Right ventricle myocardium inferior (tissue), 1 donor: ENCODE measurements at places on chromosomes 2 and 18.

DNA sequence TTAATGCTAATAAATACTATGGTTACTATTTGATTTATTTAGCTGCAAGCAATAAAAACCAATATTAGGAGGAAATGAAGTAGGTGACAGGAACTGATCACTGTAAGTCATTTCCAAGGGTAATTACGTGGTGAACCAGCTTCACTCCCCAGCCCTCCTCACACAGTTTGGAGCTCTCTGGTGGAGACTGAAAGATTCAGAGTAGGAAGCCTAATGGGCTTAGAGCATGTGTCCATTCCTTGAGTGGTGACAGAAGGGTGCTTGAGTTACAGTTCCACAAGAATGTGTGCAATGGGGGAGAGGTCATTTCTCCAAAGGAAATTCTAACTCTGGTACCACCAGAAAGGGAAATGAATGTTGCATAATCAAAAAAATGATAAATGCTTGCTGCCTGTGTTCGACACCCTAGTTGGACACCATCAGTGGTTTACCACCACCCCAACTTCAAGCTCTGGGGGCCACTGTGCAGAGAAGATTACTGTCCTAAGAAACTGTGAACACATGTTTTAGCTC is 285.1 kb upstream of the MMADHC start:
- no peak for DNase-seq

- no peak for DNase-seq
Observed at GRCh38 chr18:23967321-23968089, 47.0 kb upstream of the TTC39C start.

GRCh38 chr2:101329026-101329425 is 20.5 kb upstream of the RNF149 start:
- DNase-seq = no peak

DNA sequence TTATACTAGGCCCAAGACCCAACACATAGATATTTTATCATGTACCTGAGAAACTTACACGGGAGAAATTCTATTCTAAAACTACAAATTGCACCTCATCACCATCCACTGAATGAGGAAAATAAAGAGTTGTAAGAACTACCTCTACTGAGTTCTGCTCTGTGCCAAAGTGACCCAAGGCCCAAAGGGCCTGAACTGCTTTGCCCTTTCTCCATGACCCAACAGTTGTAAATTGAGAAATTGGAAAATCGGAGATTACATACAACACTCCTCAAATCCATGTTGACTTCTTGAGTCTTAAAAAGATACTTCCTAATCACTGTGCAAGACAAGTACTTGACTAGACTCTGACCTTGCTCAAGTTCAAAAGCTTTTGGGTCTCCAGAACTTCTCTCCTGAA is 8.8 kb downstream of the NR4A2 start:
- DNase-seq = no peak

- DNase-seq = no peak
Observed at GRCh38 chr2:1839066-1839756, 94.9 kb upstream of the PXDN start.

GRCh38 chr2:84741182-84741822 is 139.6 kb downstream of the TRABD2A start:
- no peak for DNase-seq

- DNase-seq = peak; percentile 81
Observed at GRCh38 chr2:1572638-1573037, 159.4 kb downstream of the TPO start.

DNA sequence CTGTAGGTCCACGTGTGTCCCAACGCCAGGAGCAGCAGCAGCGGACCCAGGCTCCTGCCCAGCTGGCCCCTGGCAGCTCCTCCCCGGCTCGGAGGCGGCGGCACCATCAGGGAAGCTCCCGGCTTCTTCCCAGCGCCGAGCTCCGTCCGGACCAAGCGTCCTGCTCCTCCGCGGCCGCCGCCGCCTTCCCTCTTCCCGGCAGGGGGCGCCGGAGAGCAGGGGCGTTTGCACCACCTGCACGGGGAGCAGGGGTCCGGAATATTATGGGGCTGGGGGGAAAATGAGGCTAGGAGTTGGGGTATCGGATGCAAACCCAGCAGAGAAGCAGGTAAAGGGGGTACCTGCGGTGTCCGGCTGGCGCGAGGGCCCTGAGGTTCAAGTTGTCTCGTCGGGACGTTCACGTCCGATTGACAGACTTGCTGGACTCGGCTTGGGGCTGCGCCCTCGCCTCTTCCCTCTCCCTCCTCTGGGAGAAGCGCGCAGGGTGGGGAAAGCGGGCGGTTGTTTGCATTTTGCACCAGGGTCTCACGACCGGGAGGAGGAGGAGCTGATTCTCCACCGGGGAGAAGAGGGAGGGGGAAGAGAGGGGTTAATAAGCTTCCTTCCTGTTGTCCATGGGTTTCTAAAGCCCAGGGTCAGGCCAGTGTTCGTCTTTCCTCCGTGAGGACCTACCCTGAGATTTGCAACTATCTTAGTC is at the start of gene CCBE1:
TSS of gene CCBE1 (minus strand) at position 188 of the 697 bp plus-strand sequence.
- peak; percentile 77 for DNase-seq

DNA sequence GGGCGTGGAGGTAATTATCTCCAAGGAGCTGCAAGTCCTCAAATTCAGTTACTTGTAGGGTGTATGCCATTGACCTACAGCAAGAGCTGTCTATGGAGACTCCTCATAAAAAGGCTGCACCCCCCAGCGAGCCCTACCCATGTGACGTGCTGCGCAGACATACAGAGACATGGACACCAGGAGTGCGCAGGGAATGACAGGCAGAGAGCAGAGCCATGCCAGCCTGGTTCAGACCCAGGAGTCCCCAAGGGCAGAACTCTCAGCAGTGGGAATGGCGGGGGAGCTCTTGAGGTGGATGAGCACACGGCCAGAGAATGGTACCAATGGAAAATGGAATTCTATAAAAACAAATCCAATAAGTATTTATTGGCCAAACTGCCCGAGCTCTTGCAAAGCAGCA is 310.1 kb downstream of the MYCN start:
- DNase-seq = no peak

- no peak for DNase-seq
Observed at GRCh38 chr2:133437492-133437891, 130.8 kb downstream of the NCKAP5 start.

- DNase-seq = no peak
Observed at GRCh38 chr2:181528441-181528840, 71.3 kb downstream of the ITGA4 start.

DNA sequence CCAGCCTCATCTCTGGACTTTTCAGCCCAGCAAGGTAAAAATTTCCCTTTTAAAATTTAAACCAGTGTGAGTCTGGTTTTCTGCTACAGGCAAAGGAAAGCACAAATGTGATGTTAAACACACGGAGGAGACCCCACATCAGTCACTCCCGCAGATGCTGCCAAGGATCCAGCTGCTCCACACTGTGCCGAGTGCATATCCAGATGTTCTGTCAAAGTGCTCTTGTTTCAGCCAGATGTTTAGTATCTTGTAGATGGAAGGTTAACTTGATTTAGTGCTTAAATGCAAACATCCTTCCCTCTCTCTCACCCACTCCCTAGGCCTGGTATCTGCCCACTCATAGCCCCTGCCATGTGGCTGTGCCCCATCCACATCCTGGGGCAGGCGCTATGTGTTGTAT is 15.8 kb upstream of the ATOH8 start:
- DNase-seq = no peak

GRCh38 chr18:57728941-57729511 is 74.1 kb downstream of the ATP8B1 start:
- no peak for DNase-seq

GRCh38 chr2:6647046-6647445 is 218.7 kb downstream of the CMPK2 start:
- no peak for DNase-seq

- no peak for DNase-seq
Observed at GRCh38 chr2:113160962-113161361, 12.8 kb upstream of the PSD4 start.

GRCh38 chr2:168231609-168232241 is 15.7 kb downstream of the STK39 start:
- DNase-seq = no peak

- no peak for DNase-seq
Observed at GRCh38 chr2:239460780-239461179, 60.0 kb upstream of the HDAC4 start.

- DNase-seq = no peak
Observed at GRCh38 chr18:3852321-3852720, 402.3 kb downstream of the TGIF1 start.

DNA sequence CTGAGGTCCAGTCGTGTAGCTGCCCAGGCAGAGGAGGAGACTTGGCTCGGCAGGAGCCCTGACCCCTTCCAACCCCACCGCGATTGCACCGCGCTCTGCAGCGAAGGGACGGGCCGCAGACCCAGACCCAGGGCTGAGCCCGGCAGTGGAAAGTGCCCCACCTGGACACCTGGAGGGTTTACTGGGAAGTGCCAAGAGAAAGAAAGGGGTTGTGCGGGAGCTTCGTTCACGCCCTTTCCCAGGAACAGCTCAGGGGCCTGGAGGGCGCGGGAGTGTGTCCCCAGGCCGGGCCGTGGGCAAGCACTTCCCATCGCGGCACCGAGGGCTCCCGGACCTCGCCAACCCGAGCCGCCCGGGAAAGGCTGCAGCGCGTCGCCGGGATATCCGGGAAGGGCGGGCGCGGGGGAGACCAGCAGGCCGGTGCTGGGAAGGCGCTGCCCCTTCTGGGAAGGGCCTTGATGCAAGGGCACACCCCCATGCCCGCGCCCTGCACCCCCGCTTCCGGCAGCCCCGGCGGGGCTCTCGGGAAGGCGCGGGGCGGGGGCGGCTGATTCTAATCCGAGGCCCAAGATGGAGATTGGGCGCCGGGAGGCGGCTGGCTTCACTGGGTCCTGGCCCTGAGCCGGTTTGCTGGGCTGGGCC is 36.1 kb upstream of the MRPL33 start:
- DNase-seq = peak; percentile 92

DNA sequence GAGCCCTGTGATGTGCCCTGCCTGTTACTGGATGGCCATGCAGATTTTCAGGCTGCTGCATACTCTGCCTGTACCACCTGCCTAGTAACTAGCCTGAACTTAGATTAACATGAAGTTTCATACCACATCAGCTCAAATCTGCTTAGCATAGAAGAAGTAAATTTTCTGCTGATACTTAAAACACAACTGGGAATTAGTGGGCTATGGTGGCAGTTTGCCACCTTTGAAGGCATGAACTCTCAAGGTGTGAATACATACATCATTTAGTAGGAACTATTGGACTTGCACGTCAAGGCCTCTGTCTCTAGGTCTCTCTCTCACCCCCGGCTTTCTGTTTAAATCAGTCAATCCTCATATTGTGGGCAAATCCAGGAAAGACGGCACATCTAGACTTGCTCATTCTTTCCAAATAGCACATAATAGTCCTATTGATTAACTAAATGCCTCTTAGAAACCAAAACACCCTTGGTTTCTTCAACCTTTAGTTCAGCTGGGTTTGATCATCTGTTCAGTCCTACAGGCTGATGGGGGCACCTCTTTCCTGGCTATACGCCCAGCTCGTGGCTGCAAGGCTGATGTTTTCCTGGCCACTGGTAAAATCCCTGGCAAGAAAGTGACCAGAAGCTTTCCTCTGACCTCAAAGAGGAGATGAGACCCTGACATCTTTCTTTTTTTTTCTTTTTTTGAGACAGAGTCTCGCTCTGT is 58.4 kb downstream of the ALPK2 start:
- no peak for DNase-seq

DNA sequence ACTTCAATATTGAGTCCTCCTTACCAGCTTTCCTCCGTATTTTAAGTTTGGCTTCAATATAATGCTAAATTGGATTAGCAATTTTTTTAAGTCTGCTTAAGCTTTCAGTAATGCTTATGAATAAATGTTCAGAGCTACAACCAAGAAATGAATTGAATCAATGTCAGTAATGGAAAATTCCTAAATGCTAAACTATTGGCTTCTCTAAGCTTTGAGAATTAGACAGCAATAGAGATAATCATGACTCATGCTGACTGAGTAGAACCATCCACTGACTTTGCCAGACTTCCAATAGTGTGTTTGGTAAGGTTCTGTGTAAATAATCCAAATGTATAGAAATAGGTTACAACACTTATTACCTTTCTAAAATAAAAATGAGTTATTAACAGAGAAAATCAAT is 8.9 kb upstream of the PDE1A start:
- no peak for DNase-seq

GRCh38 chr2:165582409-165582808 is 112.9 kb downstream of the CSRNP3 start:
- no peak for DNase-seq

- no peak for DNase-seq
Observed at GRCh38 chr2:32464431-32464830, 107.6 kb downstream of the BIRC6 start.

- no peak for DNase-seq
Observed at GRCh38 chr2:238341536-238341935, 21.2 kb downstream of the TRAF3IP1 start.

DNA sequence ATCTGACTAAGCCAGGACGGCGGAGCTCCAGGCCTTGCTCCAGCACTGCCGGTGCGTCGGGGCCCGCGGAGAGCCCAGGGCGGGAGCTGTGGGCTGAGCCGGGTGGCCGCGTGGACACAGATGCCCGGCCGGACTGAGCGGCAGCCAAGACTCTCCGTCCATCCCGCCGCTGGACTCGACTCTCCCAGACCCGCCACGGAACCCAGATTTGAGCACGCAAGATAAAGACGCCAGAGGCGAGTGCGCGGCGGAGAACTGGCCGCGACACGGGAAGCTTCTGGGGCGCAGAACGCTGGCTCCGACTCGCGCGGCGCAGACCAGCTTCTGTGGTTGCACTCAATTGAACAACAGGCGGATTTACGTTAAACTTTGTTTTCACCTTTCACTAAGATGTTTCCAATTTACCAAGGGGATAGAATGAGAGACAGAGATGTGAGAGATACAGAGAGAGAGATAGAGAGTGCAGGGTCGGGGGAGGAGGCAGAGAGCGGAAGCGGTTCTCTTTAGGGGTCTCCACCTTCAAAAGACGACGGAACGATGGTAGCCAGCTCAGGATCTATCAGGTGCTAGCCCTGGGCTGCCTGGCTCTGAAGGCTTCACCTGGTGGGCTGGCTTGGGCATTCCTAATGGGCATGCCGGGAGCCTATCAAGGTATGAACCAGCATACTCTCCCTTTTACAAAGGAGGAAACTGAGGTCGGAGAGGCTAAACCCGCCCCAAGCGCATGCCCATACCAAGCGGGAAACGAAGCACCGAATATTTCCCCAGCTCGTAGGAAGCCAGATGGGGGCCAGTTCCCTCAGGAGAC is 10.4 kb upstream of the EN1 start:
- DNase-seq = no peak

GRCh38 chr2:29744976-29745375 is 176.4 kb downstream of the ALK start:
- DNase-seq = no peak

DNA sequence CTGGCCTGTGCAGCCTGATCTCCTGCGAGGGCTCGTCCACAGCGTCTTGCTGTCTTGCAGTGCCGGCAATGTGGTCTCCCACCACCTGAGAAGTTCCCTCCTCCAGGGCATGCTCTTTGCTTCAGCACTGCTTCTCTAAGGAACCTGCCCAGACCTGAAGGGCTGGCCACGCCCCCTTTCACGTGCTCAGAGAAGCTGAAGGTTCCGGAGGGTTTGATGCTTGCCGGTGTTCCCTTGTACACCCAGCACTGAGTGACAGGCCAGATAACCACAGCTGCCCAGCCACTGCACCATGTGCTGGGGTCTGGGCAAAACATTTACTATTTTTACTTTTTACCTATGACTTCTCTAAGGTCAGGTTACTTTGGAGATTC is 1.7 kb upstream of the POLR2D start:
- DNase-seq = peak; percentile 80

GRCh38 chr2:57549642-57550102 is 496.9 kb upstream of the VRK2 start:
- no peak for DNase-seq

- no peak for DNase-seq
Observed at GRCh38 chr2:230205034-230205433, 14.8 kb downstream of the SP110 start.
